ENCODE measurements at places on chromosomes 6 and 20.

- no peak for DNase-seq
Measured at GRCh38 chr20:47351643-47352331, 4.7 kb downstream of the ZMYND8 start.

GRCh38 chr6:113907102-113907815, 50.1 kb downstream of the MARCKS start:
- DNase-seq = no peak

DNA sequence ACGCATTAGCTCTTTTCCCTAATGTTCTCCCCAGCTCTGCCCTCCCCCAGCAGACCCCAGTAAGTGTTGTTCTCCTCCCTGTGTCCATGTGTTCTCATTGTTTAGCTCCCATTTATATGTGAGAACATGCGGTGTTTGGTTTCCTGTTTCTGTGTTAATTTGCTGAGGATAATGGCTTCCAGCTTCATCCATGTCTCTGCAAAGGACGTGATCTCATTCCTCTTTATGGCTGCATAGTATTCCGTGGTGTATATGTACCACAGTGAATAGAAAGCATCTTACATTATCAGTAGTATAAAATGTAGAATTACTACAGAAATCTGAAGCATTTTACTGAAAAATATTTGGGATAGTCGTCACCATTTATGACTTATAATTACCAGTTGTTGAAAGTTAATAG, 21.8 kb downstream of the HLA-DRA start:
- DNase-seq = no peak

DNA sequence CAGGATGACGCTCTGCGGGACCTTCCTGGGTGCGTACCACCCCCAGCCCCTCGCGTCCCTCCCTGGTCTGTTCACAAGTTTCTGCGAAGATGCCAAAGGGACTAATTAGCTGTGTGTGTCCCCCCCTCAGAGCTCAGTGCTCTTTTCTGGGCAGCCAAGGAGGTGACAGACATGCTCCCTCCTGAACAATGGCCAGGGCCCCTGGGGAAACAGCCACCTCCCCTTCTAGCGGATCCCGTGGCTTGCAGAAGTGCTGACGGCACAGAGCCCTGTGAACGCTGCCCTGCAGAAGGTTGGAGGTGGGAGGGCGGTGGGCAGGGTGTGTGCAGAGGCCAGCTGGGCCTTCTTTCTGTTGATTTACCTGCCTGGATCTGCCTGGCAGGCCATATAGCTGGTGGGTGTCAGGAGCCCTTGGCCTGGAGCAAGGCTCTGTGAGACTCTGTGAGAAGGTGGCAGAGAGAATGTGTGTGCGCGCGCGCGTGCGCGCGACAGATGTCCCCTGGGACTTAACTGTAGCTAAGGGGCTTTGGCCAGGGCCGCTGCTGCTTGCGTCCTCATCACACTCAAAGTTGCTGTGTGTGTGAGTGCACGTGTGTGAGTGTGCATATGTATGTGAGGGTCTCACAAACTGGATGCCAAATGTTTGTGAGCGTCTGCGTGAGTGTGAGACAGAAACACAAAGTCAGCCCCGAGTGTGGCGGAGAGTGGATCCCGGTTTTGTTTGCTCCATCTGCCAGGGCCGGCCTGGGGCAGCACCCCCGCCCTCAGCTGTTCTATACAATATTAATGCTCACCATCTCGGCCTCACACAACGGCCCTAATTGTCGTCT, 3.5 kb upstream of the MYT1 start:
- no peak for DNase-seq

DNA sequence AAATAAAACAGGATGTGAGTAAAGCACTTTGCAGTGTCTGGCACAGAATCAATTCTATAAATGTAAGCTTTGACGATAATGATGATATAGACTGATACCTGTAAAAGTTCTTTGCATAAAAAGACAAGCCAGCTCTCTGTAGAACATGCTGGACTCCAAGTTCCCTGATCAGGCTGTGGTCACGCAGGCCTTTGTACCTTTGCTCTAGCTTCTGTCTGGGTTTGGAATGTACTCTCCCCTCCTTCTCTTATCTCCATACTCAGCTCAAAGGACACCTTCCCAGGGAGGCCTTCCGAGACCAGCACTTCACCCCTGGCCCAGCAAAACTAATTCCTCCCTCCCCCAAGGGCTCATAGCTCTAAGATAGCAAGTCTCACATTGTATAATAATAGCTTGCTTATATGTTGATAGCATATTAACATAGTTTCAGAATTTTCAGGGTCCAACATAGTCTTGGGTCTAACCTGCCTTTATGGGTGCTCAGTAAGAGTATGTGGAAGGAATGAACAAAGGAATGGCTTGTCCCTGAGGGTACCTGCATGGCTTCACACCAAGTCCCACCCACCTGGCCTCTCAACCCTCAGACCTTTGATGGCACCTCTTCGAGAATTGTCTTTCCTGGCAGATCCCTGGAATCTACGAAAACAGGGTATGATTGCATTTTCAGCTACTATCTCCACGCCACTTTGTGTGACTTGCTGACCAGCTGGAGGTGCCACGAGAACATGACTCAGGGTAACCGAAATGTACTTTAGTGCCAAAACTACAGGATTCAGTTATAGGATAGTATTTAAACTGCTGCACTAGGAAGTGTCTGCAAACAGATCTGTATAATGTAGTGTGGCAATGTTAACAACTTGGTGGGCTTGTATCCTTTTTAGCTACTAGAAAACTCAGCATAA, 41.7 kb upstream of the PIM1 start:
- DNase-seq = no peak

DNA sequence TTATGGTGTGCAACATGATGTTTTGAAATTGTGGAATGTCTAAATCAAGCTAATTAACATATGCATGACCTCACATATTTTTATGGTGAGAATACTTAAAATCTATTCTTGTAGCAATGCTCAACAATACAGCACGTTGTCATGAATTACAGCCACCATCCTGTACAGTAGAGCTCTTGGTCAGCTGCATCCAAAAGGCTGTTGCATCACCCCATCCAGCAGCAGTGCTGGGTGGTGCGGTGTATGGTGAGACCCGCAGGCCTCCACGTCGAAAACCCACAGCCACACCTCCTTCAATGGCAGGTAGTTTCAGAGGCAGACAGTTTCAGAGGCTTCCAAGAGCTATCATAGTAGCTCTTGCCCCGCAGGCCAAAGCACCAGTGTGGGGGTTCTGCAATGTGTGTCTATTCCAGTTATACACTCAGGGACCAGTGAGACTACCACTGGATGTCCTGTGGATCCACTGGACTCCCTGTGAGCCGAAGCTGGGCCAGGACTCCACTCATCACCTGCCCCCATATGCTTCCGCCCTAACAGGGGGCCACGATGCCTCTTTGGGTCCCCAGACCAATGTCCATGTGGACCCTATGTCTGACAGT, 23.4 kb downstream of the PACSIN1 start:
- no peak for DNase-seq

GRCh38 chr6:144843701-144844100, 558.6 kb downstream of the UTRN start:
- no peak for DNase-seq

Measured in stimulated activated naive B cell treated with anti-CD40 and anti-IgM and Interleukin-4, amounts not matched to agents 10 μg/mL and 1 μg/mL and 100 μg/mL, for 72 hours (primary cell).